ENCODE measurements at places on chromosomes 3 and 15.

DNA sequence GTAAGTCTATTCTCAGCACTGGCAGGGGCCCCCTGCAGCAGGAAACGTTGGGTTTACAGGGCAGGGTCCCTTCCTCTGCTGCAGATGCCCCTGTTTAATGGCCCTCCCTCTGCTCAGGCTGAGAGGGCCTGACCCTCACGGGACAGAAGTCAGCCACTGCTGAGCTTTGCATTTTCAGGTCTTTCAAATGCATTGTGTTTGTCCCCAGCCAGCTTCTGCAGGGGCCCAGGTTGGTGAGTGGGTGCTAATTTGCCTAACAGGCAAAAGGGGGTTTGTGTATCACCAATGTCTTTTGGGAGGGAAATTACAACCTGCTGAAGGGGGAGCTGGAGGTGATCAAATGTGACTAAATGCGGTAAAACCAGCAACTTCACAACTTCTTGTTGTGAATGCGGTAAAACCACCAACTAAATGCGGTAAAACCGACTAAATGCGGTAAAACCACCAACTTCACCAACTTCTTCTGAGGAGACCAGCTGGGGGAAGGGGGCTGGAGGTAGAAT, 44.8 kb upstream of the UBE2E1 start:
- DNase-seq, result no peak

- peak; percentile 6 for DNase-seq
Observed at GRCh38 chr3:99023590-99024192, 122.2 kb upstream of the DCBLD2 start.

DNA sequence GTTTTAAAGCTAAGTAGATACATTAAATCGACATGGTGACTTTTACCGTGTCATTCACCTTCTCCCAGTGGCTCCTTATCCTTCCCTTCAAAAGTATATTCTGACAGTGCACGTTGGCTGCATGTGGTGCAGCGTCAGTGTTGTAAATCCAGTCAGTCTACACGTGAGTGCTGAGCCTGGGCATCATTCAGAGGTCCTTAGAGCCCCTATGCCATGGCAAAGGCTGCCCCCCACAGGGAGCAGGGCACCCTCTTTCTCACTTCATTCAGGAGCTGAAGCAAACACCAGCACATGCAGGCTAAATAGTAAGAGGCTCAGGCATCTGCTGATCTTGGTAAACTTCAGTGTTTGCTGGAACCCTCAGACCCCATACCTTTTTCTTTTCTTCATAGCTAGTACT, 43.3 kb downstream of the RASGRP1 start:
- no peak for DNase-seq

DNA sequence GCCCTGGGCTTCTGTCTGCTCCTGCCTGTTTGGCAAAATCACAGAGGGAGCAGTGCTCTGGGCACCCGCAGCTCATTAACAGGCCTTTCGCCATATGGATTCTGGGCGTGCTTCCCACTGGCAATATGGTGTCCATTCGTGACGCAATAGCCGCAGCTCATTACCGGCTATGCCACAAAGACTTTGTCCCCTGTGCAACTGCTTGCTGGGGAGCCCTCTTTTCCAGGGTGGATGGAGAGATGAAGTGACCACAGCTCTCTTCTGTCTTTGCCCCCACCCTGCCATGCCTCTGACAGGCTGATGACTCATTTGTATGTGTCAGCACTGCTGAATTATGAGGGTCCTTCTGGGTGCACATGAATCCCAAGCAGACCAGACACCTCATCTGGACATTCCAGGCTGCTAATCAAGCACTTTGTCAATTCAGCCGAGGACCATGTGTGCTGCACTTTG, 214.3 kb upstream of the FEZF2 start:
- no peak for DNase-seq

- no peak for DNase-seq
Observed at GRCh38 chr15:81113861-81114291, 20.2 kb upstream of the CFAP161 start.

- DNase-seq, result no peak
Observed at GRCh38 chr3:11037976-11038375, 45.4 kb downstream of the SLC6A1 start.

DNA sequence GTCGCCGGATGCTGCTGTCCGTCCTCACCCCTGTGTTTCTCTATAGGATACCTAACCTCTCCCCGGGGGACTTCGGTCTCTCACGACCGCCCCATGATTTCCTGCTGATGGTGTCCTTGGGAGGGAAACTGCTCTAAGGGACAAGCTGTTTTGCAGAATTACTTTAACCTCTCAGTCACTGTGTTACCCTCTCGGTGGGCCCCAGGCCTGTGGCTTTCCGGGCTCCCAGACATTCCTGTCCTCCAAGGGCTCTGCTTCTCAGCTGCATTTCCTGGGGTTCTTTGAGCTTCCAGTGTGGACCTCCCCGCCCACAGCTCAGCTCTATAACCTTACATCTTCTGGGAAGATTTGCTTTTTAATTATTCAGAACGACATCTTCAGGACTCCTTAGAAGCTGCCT, 40.9 kb downstream of the CHST2 start:
- DNase-seq, result no peak

DNA sequence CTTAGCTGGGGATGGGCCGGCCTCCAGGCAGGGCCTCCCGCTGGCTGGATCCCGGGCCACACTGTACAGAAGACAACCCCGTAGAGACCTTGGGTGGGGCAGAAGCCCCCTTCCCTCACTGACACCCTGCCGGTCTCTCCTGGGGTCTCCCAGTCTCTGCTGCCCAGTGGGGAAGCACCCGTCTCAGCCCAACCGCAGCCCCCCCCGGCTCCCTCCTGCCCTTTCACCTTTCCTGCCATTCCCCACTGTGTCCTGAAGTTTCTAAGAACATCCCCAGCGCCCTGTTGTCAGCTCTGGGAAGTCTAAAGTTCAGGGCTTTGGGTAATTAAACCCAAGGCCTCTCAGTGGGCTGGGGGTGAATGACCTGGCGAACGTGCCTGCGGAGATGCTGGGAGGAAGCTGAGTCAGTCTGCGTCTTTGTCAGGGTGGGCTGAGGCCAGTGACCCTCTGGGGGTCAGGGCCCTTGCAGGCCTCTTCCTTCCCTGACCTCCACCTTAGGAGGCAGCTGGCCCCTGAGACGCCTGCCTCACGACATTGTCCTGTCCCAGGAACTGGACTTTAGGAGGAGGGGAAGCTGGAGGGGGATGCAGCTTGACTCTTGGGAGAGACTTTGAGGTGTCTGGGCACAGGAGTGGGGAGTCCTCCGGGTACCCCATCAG, 1.4 kb upstream of the SLC51A start:
- no peak for DNase-seq

GRCh38 chr3:172112734-172113120, 73.3 kb downstream of the FNDC3B start:
- DNase-seq, result no peak

- DNase-seq, result no peak
Observed at GRCh38 chr3:115141033-115141757, 5.9 kb downstream of the ZBTB20 start.

DNA sequence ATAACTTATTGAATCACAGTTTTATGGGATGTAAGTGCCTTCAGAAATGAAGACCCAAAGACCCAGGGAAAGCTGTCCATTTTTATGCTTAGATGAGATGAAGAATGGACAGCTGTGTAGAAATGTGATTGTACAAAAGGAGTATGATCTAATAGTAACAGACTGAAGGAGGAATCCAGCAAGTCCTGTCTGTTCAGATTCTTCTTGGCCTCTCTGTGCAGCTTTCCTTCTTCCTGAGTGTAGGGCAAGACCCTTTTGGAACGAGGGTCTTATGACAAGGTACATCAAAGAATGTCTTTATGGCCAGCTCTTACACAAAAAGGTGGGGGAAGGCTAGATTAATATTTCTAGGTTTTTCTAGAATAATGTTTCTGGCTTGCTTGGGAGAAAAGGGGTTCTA, 1.4 kb upstream of the KIF23 start:
- no peak for DNase-seq

- peak; percentile 58 for DNase-seq
Observed at GRCh38 chr3:11651900-11652299, 8.2 kb upstream of the VGLL4 start.

DNA sequence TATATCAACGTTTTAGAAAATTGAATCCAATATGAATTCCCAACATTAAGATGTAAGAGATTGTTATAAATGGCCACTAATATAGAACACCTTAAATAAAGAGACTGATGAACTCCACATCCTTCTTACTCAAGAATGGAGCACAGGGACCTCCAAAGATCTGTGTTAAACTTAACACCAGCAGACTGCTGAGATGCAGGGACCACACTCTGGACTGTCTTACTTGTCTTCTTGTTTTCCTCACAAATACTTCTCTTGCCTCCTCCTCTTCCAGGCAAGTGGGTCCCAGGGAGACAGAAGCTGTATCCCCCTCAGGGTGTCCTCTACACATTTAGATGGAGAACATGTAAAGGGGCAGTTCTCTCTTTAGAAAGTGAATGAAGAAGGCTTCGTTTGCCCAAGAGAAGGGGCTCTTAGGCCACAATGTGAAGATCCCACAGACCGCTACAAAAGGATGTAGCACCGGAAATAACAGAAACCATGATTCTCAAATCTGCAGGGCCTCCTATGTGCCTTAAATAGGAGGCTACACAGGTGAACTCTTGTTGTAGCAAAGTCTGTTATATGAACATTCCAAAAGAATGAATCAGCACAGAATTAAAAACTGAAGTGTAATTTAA, 52.2 kb downstream of the SATB1 start:
- DNase-seq, result no peak

DNA sequence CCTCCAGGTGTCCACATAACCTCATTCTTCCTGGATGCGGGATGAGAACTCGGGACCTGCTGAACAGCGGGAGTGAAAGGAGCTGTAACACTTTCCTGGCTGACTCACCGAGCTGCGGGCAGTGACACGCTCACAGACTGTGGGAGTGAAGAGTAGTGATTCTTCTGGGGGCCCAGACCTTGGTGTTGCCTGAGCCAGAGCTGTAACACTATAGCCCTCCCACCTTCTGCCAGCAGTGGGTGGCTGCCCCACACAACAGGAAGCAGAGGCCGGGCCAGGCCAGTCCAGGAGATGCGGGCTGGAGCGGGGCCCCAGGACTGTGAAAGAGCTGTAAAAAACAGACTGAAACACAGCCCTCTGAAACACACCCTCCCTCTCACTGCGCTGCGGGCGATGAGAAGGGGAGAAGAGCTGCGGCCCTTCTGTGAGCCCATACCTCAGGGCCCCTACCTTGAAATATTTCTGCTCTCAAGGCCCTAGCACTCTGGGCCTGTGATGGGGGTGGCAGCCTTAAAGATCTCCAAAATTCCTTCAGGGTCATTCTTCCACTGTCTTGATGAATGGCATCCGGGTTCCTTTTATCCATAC, 464.0 kb upstream of the CCDC54 start:
- DNase-seq, result no peak

DNA sequence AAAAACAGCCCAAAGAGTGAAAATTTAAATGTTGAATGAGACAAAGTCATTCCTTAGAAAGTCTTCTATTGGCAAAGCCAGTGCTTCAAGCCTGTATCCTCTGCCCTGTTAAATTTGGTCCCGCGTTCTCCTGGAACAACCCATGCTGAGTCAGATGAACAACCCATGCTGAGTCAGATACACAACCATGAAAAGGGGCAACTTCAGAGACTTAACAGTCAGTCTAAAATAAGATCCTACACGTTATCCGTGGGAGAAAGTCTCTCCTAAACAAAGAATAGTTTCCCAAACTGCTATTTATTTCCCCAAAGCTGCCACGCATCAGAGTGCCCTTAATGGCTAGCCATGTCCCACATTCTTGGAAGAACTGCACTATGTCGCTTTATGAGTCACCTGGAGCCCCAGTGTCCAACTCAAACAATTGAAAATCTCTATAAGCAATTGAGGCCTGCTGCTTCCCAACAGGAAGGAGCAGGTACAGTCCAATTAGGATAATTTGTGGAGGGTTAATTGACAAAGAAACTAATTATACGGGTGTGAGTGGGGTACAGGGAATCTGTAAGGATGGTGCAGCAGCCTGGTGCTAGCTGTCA, 66.1 kb downstream of the WHAMM start:
- no peak for DNase-seq
